Left renal pelvis (tissue), 4 donors: ENCODE measurements at places on chromosomes 1 and 21. TPM values are rescaled to one million over a fixed set of nuclear protein-coding genes. Genes with fewer than 3 reads are reported as not detected.
A peak's percentile ranks its signal among the peaks of the same experiment; 100 is the strongest.

The ZNF683 gene
- polyA plus RNA-seq, result not detected

- no peak for DNase-seq
These were observed 58.0 kb downstream of the SLC27A3 start for GRCh38 chr1:153833171-153833570.

The RAVER2 gene
- polyA plus RNA-seq, result 15.4 TPM

The FCAMR gene
- 14.9 TPM for polyA plus RNA-seq

DNA sequence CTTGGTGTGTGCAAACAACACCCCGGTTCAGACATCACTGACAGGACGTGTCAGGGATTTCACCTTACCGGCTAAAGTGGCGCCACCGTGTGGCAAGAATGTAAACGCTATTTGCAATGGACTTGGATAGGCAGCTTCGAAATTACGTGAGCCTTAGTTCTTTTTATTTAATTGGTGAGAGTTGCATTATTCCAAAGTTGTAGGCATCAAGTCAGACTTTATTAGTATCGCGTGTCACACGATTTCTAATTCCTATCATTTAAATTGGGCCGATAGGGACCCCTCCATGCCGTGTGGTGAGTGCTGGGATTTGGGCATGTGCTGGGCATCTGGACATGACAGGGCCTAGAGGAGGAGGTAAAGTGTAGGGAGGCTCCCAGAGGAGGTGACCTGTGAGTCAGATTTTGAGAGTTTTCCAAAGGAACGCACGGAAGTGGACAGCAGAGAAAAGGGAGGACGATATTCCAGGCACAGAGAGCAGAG, 14.5 kb upstream of the CPT2 start:
- peak; percentile 71 for DNase-seq

DNA sequence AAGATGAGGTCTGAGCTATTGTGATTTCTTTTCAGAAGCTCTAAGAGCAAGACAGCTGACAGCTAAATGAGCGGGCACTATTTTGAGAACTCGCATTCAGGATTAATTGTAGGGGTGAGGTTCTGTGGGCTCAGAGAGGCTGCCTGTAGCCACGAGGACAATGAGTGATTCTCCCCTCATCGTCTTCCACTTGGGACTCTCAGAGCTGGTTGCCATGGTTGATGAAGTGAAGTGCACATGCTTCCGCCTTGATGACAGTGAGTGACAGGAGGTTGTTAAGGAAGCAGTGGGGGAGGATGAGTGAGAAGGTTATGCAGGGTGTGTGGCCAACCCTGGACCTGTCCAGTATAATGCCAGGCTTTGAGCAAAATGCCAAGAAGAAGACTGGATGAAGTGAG, 341.7 kb downstream of the PCP4 start:
- no peak for DNase-seq

- DNase-seq, result no peak
These were observed 20.5 kb downstream of the PRXL2B start for GRCh38 chr1:2606881-2607621.

DNA sequence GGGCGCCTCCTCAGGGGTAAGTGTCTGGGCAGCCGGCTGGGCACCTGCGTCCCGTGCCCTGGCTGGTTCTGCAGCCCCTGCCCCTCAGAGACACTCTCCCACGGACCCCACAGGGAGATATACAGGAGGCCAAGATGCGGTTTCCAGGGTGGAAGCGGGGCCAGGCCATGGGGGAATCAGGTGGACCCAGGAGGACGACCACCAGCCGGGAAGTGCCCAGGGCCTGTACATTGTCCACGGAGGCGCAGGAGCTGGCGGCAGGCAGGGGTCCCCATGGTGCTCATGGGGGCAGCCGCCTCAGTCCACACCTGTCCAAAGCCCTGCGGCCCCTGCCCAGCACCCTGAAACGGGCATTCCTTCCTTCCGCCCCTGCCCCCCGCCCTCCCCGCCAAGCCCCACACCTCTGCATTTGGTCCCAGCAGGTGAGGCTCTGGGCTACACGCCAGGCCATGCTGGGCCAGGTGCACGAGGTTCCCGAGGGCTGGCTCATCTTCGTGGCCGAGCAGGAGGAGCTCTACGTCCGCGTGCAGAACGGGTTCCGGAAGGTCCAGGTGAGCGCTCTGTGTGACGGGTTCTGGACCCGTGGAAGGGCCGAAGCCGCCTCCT, 36.7 kb downstream of the SLC19A1 start:
- DNase-seq, result no peak

The MPZ gene
- polyA plus RNA-seq, result 4.5 TPM
